GM23248 (cell line): ENCODE measurements at places on chromosomes 12 and 14. TPM values are rescaled to one million over a fixed set of nuclear protein-coding genes. Genes with fewer than 3 reads are reported as not detected.

ATG101 gene
- 113 and 139 TPM in 2 replicates for total RNA-seq

LTB4R gene
- total RNA-seq = 1.4 and 2.4 TPM in 2 replicates

LRRK2 gene
- 7.0 and 17.1 TPM in 2 replicates for total RNA-seq

CLEC4E gene
- not detected in 2 replicates for total RNA-seq

CACNA1C gene
- 8.6 and 11.5 TPM in 2 replicates for total RNA-seq

KCNC2 gene
- total RNA-seq = not detected in 2 replicates

TAS2R10 gene
- total RNA-seq = not detected in 2 replicates

NRIP2 gene
- total RNA-seq = not detected in 2 replicates

LLPH gene
- total RNA-seq = 7.1 and 11.6 TPM in 2 replicates

FLVCR2 gene
- not detected in 2 replicates for total RNA-seq

SLCO1C1 gene
- not detected in 2 replicates for total RNA-seq

GRCh38 chr12:106964526-106964925, 8.8 kb downstream of the TMEM263 start:
- peaks cover 48% of the 10 kb centered on the region for H3K36me3 ChIP-seq
- H3K27me3 ChIP-seq = no peaks in the 10 kb centered on the region
- peaks cover 46% of the 10 kb centered on the region for H3K4me1 ChIP-seq

DNA sequence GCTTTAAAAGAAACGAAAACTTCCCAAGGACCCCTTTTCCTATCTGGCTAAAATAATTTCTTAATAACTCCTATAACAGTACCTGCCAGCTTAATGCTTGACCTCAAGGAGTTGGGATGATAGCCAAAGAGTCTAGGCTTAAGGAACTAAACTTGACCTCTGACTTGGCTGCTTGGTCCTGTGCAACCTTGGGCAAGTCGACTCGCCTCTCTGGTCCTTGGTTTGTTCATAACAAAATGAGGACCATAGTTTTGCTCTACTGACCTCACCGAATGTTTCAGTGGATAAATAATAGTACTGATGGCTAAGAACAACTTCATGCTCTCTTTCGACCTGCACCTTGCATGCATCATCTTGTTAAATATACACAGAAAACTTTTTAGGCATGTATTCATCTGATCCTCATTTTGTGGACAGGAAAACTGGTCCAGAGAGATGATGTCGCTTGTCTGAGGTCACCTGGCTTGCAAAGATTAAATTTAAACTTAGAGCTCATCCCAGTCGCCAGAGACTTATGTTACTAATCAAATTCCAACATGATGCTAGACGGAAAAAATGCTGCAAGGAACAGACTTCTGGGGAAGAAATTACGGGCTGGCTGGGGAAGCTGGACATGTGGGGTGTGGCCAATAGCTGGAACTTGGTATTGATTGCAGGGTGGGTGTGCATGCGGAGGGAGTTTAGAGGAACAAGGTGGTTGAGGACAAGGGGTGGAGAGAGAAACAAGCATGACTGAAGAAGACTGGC, 38.0 kb upstream of the WSCD2 start:
- no peaks in the 10 kb centered on the region for H3K27me3 ChIP-seq
- no peaks in the 10 kb centered on the region for H3K36me3 ChIP-seq
- no peak overlapping the region for H3K27ac ChIP-seq
- no peak overlapping the region for H3K4me3 ChIP-seq

GRCh38 chr12:97257726-97258125, 204.9 kb upstream of the RMST start:
- no peak for DNase-seq
- no peak overlapping the region for H3K27ac ChIP-seq
- H3K27me3 ChIP-seq = no peaks in the 10 kb centered on the region
- H3K4me1 ChIP-seq = no peaks in the 10 kb centered on the region

DNA sequence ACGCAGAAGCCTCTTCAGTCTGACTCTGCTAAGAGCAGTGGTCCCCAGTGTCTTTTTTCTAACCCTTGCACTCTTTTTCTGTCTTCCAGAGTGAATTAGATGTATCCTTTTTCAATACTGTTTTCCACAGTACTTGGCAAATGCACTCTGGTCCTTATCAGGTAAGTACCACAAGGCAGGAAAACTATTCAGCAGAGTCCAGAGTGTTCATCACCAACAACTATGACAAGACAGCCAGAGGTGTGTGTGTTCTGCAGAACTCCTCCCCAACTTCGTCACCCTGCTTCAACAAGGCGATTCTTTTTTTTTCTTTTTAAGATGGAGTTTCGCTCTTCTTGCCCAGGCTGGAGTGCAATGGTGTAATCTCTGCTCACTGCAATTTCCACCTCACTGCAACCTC, 54.3 kb upstream of the STRN3 start:
- H3K27me3 ChIP-seq = no peaks in the 10 kb centered on the region
- peaks cover 7% of the 10 kb centered on the region; the same call in 1 of the 2 replicates for H3K4me1 ChIP-seq
- no peak for DNase-seq

DNA sequence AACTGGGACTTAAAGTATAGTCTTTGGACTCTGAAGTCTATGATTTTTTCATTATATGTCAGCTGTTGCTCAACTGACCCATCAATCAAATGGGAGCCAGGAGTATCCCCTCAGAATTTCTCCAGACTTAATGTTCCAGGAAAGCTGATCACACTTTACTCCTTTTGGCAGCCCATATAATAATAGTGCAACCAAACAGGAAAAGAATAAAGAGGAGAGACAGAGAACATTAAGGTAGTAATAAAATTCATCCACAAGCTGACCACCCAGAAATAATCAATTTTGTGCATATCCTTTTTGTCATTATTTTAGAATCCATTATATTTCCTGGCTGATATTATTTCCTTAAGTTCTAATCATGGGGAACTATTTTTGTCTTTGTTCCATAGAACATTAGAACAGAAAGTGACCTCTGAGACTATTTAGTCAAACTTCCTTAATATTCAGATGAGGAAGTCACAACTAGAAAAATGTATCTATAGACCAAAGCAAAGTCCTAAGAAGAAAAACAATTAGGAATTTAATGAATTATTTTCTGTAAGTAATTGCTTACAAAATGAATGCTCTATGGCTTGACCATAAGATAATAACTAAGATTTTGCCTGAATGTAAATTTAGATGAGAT, 238.1 kb upstream of the SEL1L start:
- H3K27ac ChIP-seq = no peak overlapping the region
- H3K4me3 ChIP-seq = no peak overlapping the region
- H3K36me3 ChIP-seq = no peaks in the 10 kb centered on the region
- no peaks in the 10 kb centered on the region for H3K4me1 ChIP-seq

DNA sequence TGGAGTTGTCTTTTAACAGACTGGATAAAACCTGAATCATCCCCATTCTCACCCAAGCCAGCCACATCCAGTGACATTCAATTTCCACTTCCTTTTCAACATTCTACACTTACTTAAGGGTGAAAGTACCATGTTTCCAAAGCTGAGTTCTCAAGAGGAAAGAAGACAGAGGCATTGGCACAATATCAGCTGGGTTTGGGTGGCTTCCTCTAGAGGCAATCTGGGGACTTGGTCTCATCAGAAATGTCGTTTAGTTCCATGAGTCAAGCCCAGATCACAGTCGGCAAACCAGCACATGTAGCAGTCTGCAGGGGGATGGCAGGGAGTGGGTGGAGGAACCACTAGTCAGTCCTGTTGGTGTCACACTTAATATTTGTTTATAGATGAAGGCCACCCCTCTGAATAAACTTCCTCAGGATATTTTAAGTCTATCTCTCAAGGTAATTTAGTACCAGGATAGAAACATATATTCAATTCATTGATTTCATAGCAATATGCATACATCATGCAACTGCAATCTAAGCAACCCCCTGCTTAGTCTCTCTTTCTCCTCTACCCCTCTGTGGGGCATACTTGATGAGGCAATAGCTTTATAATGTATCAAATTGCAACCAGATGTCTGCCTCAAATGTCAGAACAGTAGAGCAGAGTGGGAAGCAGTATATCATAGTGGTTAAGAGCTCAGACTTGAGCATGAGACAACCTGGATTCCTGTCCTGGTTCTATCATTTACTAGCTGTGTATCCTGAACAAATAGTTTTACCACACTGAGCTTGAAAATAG, 3.0 kb downstream of the SRRM4 start:
- no peaks in the 10 kb centered on the region for H3K27me3 ChIP-seq
- H3K4me1 ChIP-seq = no peaks in the 10 kb centered on the region
- no peak for DNase-seq
- no peak overlapping the region for H3K27ac ChIP-seq
- H3K36me3 ChIP-seq = no peaks in the 10 kb centered on the region

DNA sequence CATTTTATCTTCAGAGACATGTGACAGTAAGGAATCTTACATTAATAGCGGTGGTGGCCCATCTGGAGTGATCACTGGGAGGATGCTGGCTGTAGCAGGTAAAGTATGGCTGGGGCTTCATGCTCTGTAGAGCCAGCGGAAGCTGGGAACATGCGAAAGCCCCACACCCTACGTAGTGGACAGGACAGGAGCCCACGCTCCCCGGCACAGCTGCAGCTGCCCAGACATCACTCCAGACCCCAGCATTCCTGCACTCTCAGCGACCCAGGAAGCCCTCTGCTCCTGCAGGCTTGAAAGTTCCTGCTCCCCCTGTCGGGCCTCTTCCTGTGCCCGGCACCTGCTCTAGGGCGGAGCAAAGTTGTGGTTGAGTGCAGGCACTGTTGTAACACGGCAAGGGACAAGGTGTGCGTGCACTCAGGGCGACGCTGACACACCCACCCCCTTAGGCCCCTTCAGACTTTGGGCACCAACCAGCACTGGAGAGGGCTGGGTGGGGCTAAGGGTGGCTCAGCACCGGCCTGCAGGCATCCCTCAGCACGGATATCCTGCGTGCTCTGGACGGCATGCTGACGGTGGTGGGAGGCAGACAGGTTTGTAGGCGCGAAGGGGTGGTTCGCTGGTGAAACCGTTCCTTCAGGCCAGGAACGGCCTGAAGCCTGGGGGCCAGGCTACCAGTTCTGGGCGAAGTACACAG, 568.3 kb downstream of the FSCB start:
- H3K27me3 ChIP-seq = no peaks in the 10 kb centered on the region
- no peak for DNase-seq
- H3K27ac ChIP-seq = no peak overlapping the region
- no peaks in the 10 kb centered on the region for H3K36me3 ChIP-seq
- H3K4me1 ChIP-seq = no peaks in the 10 kb centered on the region

GRCh38 chr12:66065641-66066136, 64.9 kb downstream of the LLPH start:
- H3K4me3 ChIP-seq = no peak overlapping the region
- H3K27ac ChIP-seq = no peak overlapping the region
- H3K27me3 ChIP-seq = no peaks in the 10 kb centered on the region
- H3K36me3 ChIP-seq = no peaks in the 10 kb centered on the region

DNA sequence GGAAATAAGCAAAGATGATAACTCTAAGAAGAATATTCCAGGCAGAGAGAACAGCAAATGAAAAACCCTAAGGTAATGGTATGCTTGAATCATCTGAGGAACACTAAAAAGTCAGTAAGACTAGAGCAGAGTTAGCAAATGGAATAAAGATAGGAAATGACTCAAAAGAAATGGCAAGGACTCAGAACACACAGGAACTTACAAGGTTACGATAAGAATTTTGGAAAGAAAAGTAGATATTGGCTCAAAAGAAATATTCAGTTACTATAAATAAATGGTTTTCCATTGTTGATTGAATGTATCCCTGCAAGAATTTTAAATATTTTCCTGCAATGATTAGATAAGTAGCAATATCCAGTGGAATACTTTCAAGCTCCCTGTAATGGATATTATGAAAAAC, 705.8 kb downstream of the C12orf50 start:
- H3K27me3 ChIP-seq = no peaks in the 10 kb centered on the region
- no peaks in the 10 kb centered on the region for H3K36me3 ChIP-seq
- DNase-seq = peak; percentile 63
- peaks cover 9% of the 10 kb centered on the region; the same call in 1 of the 2 replicates for H3K4me1 ChIP-seq

- H3K4me1 ChIP-seq = peaks cover 26% of the 10 kb centered on the region
- H3K36me3 ChIP-seq = 0 out of 2 replicates have a peak, but pooled peaks cover 3% of the 10 kb centered on the region
- no peak overlapping the region; the same call in 1 of the 2 replicates for H3K4me3 ChIP-seq
- H3K27ac ChIP-seq = peak overlapping the region; percentile 82
- DNase-seq = peak; percentile 99
These were observed 181.3 kb upstream of the FKBP4 start for GRCh38 chr12:2613326-2614073.

GRCh38 chr14:40762685-40763084, 844.0 kb upstream of the LRFN5 start:
- no peak for DNase-seq
- no peak overlapping the region for H3K27ac ChIP-seq
- no peaks in the 10 kb centered on the region for H3K27me3 ChIP-seq
- H3K4me3 ChIP-seq = no peak overlapping the region

DNA sequence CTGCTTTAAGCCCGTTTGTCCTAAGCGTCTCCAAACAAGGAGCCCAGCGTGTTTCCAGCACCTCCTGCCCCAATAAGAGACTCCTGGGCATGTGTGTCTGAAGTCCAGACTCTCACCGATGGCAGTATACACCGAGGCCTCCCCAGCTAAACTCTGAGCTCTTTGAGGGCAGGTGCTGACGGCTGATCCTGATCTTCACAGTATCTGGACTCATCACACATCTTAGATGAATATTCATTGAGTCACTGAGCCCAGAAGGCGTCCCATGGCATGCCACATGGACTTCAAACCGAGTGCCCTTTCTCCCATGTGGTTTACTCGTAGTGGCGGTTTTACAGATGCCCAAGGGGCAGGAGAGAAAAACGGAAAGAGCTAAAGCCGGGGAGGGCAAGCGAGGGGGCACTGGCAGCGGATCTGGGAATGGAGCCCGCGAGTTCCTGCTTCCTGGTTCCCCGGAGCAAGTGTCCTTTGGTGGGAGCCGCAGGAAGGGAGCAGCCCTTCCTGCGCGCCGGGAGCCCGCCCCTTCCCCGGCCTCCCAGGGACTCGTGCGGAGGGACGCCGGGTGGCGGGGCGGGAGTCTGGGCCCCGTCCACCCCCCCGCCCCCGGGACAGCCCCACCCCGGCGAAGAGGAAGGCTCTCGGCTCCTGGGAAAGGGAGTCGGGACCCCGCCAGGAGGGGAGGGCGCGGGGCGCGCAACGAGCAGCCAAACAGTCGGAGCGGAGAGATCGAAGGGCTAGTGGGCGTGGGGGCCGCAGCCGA, 585 bp upstream of the TEAD4 start:
- peak overlapping the region; percentile 92 for H3K4me3 ChIP-seq
- peak overlapping the region; percentile 52 for H3K27ac ChIP-seq
- no peaks in the 10 kb centered on the region for H3K36me3 ChIP-seq
- peak; percentile 83 for DNase-seq
